Esophagus squamous epithelium (tissue), 5 donors: ENCODE measurements at places on chromosomes 3 and 15. TPM values are rescaled to one million over a fixed set of nuclear protein-coding genes. Genes with fewer than 3 reads are reported as not detected.

- peaks cover 48% of the 10 kb centered on the region for H3K27me3 ChIP-seq
- no peak overlapping the region for H3K4me3 ChIP-seq
- no peak overlapping the region for H3K27ac ChIP-seq
- no peaks in the 10 kb centered on the region for H3K36me3 ChIP-seq
- no peak for DNase-seq
- H3K4me1 ChIP-seq, result peaks cover 28% of the 10 kb centered on the region
These were observed 275.3 kb downstream of the UACA start for GRCh38 chr15:70488002-70488605.

DNA sequence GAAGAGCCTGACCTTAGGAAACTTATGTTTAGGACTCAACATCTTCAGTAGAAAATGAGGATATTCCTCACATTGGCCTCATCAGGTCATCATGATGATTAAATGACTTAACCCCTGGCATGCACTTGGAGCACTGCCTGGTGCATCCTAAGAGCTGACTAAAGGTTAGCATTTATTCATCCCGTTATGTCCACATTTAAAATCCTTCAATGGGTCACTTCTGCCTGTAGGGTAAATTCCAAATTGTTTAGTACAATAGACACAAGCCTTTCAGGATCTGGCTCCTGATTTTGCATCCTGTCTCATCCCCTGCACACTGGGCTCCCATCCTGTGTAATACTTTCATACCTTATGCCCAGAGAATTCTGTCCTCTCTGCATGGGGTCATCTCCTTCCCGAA lies 195.2 kb upstream of the MCTP2 start:
- H3K4me3 ChIP-seq, result no peak overlapping the region
- no peak for DNase-seq
- no peak overlapping the region for H3K27ac ChIP-seq
- H3K27me3 ChIP-seq, result peaks cover 5% of the 10 kb centered on the region
- no peaks in the 10 kb centered on the region for H3K36me3 ChIP-seq

DNA sequence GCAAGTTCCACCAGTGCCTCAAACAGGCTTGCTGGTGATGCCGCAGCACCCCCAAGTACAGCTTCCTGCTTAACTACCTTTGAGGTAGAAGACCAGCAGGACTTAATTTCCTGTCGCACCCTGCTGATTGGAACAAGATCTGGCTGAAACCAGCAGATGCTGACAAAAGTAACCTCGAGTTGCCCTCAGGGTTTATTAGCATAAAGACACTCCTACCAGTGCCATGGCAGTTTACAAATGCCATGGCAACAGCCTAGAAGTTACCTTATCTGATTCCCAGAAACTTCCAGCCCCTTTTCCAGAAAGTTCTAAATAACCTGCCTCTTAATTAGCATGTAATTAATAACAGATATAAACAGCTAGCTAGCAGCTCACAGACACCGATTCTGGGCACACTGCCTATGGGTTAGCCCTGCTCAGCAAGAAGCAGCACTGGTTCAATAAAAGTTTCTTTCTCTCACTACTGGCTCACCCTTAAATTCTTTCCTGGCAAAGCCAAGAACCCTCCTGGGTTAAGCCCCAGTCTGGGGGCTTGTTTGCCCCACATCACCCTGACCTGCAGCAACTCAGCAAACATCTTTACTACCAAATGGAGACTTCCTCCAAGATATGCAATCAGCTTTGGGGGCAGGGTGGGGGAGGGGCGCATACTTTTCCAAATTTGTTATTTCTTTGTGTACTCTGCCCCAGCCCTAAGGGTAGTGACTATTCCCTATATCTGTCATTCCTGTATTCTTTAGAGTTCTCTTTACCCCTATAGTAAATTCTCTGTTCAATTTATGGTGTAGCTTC lies 54.2 kb downstream of the MAP4 start:
- H3K36me3 ChIP-seq, result peaks cover 5% of the 10 kb centered on the region
- no peak for DNase-seq
- H3K4me3 ChIP-seq, result no peak overlapping the region
- peak overlapping the region; percentile 63 for H3K27ac ChIP-seq

GRCh38 chr3:35659768-35660167 lies 20.4 kb downstream of the ARPP21 start:
- H3K27me3 ChIP-seq, result no peaks in the 10 kb centered on the region
- peaks cover 11% of the 10 kb centered on the region for H3K4me1 ChIP-seq

GRCh38 chr3:179196098-179196497 lies 47.9 kb downstream of the PIK3CA start:
- H3K27ac ChIP-seq, result no peak overlapping the region
- DNase-seq, result no peak
- H3K36me3 ChIP-seq, result no peaks in the 10 kb centered on the region
- peaks cover 5% of the 10 kb centered on the region for H3K4me1 ChIP-seq
- H3K27me3 ChIP-seq, result no peaks in the 10 kb centered on the region
- H3K4me3 ChIP-seq, result no peak overlapping the region

IP6K1 gene
- total RNA-seq, result 23.0 TPM

GRCh38 chr15:52112203-52112750 lies 298 bp downstream of the BCL2L10 start:
- peaks cover 4% of the 10 kb centered on the region for H3K4me1 ChIP-seq
- peak overlapping the region; percentile 52 for H3K4me3 ChIP-seq
- H3K36me3 ChIP-seq, result no peaks in the 10 kb centered on the region
- H3K27me3 ChIP-seq, result no peaks in the 10 kb centered on the region
- no peak for DNase-seq
- peak overlapping the region; percentile 61 for H3K27ac ChIP-seq

- H3K4me3 ChIP-seq, result no peak overlapping the region
- no peak for DNase-seq
- H3K27me3 ChIP-seq, result no peaks in the 10 kb centered on the region
These were observed 53.1 kb upstream of the PXYLP1 start for GRCh38 chr3:141178551-141178950.

- H3K4me1 ChIP-seq, result no peaks in the 10 kb centered on the region
- no peaks in the 10 kb centered on the region for H3K36me3 ChIP-seq
- DNase-seq, result no peak
- H3K27me3 ChIP-seq, result no peaks in the 10 kb centered on the region
These were observed 384.2 kb downstream of the CGGBP1 start for GRCh38 chr3:87674397-87675161.

USP19 gene
- 37.8 TPM for total RNA-seq
